SJSA1 (cell line): ENCODE measurements at places on chromosomes 3 and 15.

DNA sequence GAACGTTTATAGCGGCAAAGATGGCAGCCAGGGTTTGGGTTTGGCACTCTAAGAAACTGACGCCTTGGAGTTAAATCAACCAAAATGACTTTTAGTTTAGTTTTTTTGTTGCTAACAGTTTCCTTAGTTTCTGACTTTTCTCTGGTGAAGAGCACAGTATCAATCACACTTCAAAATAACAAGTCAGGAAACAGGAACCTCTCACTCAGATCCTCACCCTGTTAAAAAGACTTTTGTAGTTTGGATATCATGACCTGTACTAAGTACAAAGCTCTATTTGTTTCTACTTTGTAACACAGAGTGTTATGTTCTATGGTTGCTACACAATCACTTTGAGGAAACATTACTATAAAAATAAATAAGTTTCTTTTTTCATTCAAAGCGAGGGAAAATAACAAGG lies 51.1 kb downstream of the ATP10A start:
- DNase-seq, result no peak

DNA sequence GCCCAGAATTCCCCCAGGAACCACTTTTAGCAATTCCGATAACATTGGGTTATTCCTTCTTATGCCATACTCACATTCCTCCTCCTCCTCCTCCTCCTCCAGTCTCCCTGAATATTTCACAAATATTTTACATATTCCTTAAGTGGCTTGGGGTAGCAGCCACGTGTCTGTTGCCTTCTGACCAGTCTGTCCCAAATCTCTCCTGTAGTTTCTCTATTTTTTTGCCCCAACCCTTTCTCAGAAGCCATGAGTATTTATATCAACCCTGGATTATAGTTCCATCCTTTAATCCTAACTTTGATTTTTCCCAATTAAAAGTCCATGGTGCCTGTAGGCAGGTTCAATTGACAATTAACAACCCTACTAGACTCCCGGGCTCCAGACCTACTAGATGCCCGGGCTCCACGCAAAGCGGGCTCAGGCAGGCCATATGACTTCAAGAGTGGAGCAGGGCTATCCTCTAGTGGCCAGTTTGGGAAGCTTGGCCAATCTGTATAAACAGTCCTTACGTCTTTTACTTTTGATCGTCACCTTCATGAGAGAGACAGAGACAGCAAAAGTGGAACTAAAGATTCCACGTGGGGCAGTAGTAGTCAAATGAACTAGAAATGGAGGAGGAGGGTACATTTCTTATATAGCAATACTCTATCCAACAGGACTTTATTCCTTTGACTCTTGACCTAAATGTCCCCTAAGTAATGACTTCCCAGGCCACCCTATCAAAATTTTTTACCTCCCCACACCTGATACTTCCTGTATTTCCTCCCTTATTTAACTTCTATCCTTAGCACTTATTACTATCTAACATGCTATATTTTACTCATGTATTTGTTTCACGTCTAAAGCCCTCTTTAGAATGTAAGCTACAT lies 69.7 kb downstream of the USF3 start:
- DNase-seq, result peak; percentile 43

GRCh38 chr3:34419801-34420200 lies 621.4 kb downstream of the PDCD6IP start:
- no peak for DNase-seq

DNA sequence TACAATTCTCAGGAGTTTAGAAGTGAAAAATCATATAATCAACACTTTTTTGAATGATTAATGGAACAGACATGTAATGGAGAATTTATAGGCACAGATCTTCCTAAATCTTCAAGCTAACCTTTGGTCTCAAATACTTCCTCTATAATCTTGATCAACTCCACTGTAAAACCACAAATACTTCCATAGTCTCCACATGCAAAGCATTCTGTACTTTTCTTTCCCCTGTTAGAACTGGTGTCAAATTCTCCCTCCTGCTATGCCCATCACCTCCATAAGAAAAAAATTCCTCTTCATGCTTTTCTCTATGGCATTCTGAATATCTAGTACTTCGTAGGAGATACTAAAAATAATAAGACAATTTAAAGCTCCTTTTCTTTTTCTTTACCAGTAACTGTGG lies 214.3 kb downstream of the ADAMTS9 start:
- no peak for DNase-seq

DNA sequence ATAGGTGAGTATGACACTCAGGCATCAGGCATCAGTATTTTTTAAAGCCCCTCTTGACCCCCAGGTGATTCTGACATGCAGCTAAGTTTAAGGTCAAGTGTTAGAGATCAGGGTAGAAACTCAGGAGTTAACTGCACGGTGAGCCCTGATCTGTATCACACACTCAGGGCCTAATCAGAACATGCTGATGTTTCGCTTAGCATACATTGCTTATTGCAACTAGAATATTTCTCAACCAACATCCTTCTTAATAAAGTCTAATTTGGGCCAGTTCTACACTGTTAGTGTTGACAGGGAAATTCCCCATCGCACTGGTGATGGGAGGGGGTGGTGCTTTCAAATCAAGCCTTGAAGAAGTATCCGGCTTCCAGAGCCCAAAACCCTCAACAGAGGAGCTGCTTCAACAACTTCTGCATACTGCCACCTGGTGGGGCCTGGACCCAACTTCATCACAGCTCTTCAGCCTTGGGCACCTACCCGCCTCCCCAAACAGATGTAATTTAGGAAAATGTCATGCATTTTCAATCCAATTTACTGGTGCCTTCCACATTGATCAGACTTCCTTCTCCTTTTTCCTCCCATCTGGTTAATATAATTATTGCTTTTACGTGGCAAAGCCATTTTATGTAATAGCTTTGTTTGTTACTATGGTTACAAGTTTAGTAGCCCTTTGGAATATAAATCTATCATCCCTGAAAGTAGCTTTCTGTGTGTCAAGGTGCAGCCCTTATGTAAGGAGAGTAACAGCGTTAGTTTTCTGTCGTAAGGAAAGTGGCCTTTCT lies 312.2 kb downstream of the RORA start:
- DNase-seq, result peak; percentile 57

- DNase-seq, result no peak
Measured at GRCh38 chr15:31149088-31149505, 47.6 kb upstream of the TRPM1 start.

GRCh38 chr15:90191794-90192509 lies 9.2 kb upstream of the SEMA4B start:
- DNase-seq, result no peak

DNA sequence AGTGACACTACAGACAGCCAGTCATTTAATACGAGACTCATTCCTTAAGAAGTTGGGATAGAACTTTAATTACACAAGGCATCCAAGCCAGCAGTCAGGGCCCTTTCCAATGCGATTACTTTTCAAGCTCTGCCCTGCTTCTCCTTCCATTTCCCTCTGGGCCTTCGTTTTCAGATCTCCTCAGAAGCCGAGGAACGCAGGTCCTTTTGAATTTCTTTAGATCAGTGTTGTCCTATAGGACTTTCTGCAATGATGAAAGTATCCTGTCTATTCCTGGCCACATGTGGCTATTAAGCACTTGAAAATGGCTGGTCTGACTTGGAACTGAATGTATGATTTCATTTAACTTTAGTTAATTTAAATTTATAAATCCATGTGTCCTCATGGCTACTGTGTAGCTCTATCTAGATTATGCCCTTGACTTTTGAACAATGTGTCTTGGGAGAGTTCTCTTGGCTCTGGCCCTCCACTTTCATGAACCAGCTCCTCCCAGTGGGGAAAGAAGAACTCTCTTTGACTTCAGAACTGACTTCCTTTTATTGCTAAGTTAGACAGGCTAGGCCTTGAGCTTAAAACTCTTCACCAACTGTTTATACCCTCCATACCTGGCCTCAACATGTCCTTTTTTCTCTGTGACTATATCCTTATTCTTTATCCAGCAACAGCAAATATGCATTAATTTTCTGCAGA lies 22.6 kb downstream of the TGFBR2 start:
- DNase-seq, result no peak

DNA sequence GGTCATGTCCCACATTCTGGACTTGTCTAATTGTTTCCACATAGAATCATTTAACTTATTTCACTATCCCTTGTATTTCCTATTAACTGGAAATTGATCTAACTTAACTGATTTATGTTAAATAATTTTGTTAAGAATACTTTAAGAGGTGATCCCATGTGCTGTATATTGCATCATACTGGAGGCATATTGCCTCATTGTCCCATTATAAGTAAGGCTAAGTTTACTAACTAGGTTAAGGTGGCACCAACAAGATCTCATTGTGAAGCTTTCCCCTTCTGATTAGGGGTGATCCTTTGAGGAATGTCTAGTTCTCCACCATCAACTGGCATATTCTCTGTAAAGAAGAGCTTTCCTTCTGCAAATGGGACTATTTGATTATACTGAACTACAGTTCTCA lies 24.4 kb downstream of the MAP1A start:
- DNase-seq, result no peak

DNA sequence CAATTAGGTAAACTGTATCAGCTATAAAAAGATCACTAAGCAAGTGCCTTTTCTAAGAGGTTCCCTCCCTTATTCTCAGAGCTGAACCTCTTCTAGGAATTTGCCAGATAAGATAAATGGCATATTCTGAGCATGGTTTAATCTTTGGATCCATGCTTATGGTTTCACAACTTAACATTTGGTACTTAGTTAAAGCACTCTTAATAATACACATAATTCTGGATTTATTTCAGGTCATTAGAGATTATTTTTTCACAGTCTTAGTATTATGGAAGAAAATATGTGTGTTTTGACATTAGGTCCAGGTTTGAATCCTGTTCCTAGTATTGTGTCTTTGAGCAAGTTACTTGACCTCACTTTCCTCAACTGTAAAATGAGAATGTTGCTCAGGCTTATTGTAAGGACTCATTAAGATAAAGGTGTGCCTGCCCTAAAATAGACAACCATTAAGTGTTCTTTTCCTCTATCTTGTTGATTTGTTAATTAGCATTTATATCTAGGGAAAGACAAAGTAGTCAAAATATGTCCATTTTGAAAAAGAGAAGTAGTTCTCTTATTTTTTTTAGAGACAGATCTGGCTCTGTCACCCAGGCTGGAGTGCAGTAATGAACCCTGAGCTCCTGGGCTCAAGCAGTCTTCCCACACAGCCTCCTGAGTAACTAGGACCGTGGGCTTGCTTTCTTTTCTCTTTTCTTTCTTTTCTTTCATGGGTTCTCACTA lies 43.4 kb downstream of the TSC22D2 start:
- DNase-seq, result no peak

DNA sequence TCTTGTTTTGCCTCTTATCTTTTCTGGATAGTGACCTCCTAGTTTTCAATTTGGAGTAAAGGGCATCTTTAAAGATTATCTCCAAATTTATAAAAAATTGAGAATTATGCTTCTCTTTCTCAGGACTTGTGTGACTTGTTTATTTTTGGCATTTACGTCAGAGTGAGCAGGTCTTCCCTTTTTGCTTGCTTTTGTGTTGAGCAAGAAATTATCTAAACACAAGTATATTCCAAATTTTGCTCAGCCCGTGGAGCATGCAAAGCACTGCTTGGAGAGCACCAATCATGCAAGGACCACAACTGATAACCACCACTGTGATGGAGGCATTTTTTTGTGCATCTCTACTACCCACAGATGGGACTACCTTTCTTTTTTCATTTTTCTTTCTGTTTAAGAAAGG lies 7.1 kb downstream of the SLC25A26 start:
- DNase-seq, result no peak

DNA sequence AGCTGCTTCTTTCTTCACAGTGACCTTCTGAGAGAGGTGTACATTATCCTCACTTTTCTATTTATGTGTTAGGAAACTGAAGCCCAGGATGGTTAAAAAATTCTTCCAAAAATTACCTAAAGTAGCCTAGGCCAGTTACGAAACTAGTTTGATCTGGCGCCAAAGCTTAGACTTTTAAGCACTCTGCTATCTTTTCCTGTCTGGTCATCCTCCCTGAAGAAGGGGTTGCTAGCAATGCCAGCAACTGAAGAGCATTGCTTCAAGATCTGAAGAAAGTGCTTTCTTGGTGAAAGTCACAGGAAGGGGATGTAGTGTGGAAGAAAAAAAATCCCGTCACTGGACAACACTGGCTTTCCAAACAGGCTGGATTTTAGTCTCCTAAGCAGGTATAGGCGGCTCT lies 618.8 kb upstream of the GRM7 start:
- no peak for DNase-seq

DNA sequence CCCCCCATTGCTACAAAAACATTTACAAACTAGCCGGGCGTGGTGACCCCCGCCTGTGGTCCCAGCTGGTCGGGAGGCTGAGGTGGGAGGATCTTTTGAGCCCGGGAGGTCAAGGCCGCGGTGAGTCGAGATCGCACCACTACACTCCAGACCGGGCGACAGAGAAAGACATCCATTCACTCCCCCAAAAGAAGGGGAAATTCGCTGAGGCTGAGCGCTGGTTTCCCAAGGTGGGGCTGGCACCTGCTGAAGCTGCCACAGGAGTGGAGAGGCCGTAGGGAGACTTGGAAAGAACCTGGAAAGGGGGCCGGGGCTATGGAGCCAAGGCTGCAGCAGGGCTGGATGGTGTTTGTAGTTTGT lies 732 bp upstream of the CRTC3 start:
- no peak for DNase-seq

GRCh38 chr3:21534462-21534861 lies 216.5 kb downstream of the ZNF385D start:
- no peak for DNase-seq

DNA sequence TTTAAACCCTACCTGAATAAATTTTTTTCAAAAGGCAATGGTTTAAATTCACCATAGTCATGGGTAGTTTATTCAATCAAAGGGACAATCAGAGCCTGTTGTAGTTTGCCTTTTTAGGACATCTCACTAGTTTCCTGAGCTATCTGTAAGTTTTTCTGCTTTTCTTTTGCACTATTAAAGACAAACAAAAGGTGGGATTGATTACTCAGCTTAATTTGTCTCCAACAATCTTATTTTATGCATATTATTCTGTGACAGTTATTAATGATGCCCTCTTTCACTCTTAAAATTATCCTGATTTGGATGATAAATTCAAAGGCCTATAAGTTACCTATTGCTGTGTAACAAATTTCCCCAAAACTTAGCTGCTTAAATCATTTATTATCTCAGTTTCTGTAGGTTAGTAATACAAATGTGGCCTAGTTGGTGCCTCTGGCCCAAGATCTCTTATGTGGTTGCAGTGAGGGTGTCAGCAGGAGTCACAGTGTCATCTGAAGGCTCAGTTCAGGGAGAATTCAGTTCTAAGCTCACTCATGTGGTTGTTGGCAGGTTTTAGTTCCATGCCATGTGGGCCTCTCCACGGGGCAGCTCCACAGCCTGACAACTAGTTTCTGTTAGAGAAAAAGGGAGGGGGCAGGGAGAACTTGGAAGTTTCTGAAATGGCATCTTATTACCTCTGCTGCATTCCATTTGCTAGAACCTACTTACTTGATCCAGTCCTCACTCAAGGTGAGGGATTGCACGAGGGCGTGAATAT lies 16.0 kb downstream of the ARMC8 start:
- no peak for DNase-seq

- no peak for DNase-seq
Measured at GRCh38 chr15:39574427-39574826, 6.5 kb upstream of the THBS1 start.

GRCh38 chr3:123642957-123643330 lies 58.1 kb upstream of the HACD2 start:
- DNase-seq, result no peak

DNA sequence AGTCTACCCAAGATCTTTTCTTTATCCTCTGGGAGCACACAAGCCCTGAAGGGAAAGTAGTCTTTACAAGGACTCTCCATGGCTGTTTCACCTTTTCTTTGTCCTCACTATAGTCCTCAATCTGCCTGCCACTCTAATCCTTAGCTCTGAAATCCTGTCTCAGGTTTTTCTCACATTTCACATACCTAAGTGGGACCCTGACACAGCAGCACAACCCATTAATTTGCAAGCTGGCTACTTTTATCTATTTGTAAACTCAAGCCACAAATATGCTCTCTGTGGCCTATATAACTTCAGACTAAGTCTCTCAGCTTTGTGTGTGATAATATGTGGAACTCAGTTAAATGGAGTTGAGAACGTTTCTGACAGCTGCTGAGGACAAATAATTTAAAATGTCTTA lies 19.8 kb downstream of the SIN3A start:
- no peak for DNase-seq
